NCI-H345 (cell line): ENCODE measurements at places on chromosomes 7 and 10.
A peak's percentile ranks its signal among the peaks of the same experiment; 100 is the strongest.

GRCh38 chr7:1626769-1627168 is 43.3 kb upstream of the ELFN1 start:
- DNase-seq, result no peak

- DNase-seq, result peak; percentile 65
These were observed 41.0 kb downstream of the ZEB1 start for GRCh38 chr10:31359979-31360378.

DNA sequence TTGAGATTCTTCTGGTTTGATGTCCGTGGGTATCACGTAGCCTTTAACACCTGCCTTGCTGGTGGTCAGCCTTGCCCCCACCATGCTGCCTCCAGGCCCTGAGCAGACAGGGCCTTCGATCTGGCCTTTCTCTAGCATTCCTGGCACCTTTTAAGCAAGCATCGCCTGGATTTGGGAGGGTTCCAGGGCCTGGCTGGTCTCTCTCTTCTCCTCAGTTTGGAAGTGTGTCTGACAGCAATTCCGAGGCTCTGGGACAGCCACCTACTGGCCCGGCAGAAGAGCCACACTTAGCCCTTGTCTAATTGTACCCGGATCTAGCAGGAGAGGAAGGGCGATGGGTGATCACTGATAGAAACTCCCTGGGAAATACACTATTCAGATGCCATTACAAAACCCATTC is 441.3 kb upstream of the MKI67 start:
- DNase-seq, result no peak

DNA sequence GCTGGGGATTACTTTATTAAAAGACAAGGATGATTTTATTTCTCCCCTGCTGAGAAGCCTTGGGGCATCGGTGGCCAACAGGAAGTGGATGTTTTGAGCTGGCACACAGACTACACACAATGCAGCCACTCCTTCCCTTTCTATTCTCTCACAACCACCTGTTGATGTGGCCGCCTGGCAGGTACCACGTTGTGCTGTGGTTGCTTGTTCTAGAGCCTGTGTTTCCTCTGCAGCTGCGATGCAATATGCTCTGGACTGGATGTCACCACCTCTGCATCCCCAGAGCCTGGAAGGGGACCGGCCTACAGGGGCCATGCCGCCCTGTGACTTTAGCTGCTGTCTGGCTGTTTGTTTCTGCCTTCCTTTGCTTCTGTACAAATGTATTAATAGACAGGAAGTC is 195.7 kb upstream of the CELF2 start:
- peak; percentile 14 for DNase-seq

- DNase-seq, result no peak
These were observed 17.2 kb upstream of the MXI1 start for GRCh38 chr10:110190170-110190569.

DNA sequence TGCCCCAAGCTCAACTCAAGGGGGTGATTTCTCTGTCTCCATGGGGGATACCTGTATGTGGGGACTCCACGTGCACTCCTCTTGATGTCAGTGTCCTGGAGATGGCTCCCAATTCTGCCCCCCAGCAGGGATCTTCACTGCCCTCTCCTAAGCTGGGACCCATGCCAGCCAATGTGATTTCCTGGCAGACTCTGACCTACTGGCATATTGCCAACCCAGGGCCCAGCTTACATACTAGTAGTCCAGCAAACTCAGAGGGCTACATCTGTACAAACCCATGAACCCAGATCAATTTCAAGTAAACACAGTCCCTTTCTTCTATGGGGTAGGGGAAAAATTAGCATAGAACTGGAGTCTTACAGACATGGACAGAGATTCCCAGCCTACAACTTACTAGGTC is 26.2 kb upstream of the BMPR1A start:
- peak; percentile 34 for DNase-seq

DNA sequence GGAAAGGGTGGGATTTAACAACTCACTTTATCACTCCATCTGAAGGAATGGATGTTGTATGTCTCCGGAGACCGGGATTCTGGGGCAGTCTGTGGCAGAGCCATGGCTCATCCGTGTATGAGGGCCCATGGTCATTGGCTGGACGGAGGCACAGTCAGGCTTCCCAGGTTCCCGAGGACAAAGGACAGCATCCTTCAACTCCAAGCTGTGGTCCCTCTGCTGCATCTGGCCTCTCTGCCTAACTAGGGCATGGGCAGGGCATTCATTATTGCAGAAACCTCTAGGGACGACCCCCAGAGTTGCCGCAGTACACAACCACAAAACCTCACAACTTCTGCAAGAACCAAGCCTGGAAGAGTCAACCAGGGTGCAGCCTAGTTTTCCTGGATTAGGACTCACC is 525.2 kb downstream of the GLRX3 start:
- DNase-seq, result no peak

DNA sequence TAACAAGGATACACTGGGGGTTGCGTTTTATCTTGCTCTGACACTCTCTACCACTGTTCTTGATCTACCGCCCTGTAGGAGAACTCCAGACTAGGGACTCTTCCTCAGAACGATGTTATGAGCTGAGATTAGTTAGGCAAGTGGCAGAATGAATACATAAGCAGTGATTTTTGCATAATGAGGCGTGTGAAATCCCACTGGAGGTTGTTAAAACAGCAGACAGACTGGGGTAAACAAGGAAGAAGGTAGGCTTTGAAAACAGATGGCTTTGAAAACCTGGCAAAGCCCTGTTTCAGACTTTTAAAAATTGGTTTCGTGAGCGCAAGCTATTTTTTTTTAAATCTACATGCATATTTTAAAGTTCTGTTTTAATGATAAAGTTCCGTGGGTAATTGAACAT is 785.2 kb downstream of the TYW1 start:
- no peak for DNase-seq

DNA sequence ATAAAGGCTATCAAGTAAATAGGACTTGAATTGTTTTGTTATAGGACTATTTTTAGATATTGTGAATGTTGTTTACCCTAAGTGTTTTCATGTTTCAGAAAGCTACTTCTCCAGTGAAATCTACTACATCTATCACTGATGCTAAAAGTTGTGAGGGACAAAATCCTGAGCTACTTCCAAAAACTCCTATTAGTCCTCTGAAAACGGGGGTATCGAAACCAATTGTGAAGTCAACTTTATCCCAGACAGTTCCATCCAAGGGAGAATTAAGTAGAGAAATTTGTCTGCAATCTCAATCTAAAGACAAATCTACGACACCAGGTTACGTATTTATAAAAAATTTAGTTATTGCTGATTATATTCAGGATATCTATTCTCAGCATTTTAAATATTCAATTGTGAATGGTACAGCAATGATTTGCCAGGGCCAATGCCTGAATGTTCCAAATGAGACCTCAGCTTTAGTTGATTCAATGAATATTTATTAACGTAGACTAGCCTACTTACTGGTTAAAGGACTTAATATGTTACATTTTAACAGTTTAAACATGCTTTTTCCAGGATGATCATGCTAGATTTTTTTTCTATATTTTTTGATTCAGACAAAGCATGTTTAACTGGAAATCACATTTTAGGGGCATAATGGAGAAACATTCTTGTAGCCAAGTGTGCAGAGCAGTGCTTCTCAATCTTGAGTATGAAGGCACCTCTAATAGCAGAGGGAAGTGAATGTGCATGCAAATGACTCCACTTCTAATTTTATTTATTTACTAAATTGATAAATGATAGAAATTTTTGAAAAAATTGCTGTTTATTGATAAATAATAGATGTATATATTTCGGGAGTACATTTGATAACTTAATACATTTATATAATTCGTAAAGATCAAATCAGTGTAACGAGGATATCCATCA is 18.2 kb downstream of the ANLN start:
- DNase-seq, result no peak

- no peak for DNase-seq
These were observed 35.4 kb downstream of the CPED1 start for GRCh38 chr7:121023683-121024511.

- DNase-seq, result no peak
These were observed 2.5 kb downstream of the GRK5 start for GRCh38 chr10:119209736-119210355.

DNA sequence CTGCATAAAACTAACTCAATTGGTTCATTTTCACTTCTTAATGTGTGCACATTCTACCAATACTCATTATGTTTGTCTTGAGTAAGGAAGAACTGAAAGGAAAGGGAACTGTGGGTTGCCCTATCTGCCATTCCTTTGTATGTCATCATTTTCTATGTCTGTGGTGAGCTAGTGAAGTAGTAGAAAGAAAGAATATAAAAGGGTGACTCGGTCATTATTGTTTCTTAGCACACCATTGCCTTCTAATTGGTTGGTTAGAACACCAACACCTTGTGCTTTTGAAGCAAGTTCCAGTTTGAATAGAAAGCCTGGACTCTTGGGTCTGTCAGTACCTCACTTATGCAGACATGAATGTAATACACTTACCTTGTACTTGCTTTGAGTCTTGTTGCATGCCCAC is 64.3 kb upstream of the MDFIC start:
- DNase-seq, result no peak

DNA sequence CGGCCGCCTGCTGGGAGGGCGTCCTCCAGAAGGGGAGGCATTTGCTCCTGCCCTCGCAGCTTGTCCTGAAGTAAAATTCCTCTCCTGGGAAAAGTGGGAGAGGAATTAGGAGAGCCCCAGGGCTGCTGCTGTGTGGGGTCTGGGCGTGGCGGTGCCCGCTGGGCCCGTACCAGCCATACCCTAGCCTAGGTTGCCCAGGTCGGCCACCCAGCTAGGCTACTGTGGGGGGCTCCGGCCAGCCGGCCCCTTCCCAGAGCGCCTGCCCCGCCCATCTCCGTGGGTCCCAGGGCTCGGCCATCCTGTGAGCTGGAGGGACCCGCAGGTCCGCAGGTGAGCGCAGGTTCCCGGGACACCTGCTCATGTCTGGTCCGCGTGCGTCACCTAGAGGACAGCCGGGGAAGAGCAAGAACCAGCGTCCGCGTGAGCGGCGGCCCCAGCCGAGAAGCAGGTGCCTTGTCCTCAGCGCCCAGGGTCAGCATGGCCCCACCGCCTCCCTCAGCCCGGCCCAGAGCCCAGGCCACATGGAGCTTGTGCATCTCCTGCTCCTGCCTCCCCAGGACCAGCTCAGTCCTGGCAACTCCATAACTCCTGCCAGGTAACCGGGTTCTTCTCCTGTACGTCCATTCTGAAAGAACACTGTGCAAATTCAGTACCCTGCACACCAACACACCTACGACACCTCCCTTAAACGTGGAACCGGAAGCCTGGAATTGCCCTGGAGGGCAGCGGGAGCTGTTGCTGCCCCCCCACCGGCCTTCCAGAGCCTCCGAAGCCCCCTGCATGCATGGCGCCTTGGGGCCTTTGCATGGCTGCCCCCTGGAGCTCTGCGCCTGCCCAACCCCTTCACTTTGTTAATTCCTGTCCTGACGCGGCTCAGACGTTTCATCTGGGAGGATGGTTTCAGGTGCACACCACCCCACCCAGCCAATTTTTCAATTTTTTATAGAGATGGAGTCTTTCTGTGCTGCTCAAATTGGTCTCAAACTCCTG is 22.8 kb upstream of the FOXL3 start:
- DNase-seq, result peak; percentile 45

GRCh38 chr10:119782981-119783664 is 57.3 kb downstream of the INPP5F start:
- DNase-seq, result no peak

GRCh38 chr7:96679886-96680285 is 29.8 kb downstream of the SEM1 start:
- no peak for DNase-seq

- no peak for DNase-seq
These were observed 94.0 kb downstream of the DIP2C start for GRCh38 chr10:595473-595872.

- no peak for DNase-seq
These were observed 20.2 kb downstream of the SLC16A12 start for GRCh38 chr10:89515031-89515841.

GRCh38 chr10:29563420-29564035 is 71.2 kb downstream of the SVIL start:
- no peak for DNase-seq

DNA sequence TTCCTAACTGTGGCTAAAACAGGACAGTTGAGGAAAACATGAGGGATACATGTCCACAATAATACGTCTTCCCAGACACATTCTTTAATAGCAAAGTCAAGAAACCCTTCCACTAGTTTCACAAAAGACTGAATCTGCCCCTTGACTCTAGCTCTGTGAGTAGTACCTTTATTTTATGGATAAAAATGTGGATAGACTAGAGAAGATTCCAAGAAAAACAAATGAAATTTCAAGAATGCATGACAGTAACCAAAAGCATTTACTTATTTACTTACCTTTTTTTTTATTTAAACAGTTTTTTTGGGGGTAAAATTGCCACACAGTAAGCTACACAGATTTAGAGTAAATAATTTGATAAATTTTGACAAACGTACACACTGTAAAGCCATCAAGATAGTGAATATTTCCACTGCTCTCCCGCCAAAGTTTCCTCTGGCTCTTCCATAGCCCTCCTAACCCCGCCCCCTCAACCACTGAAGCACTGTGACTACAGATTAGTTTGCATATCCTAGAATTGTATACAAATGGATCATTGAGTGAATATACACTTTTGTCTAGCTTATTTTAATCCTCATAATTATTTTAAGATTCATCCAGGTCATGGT is 420.4 kb upstream of the ZMIZ1 start:
- no peak for DNase-seq

GRCh38 chr10:873020-873419 is 58.5 kb downstream of the LARP4B start:
- no peak for DNase-seq

DNA sequence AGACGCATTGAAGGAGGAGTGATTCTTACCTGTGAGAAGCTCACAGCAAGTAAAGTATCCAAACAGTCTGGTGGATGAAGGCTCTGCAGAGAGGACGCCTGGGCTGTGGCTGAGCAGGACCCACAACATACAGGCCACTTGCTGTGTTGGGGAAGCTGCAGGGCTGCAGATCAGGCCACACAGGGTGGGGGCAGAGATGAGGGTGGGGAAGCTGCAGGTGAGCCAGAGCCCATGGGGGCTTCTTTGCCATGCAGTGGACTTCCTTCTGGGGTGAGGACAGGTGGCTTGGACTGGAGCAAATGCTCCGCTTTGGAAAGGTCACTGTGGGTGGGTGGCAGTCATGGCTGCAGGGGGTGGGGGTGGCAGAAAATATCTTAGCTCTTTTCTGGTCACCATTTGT is 214.8 kb downstream of the GLRX3 start:
- DNase-seq, result no peak

- no peak for DNase-seq
These were observed 612.6 kb downstream of the AUTS2 start for GRCh38 chr7:70210936-70211310.

GRCh38 chr7:130432886-130433285 is 7.9 kb downstream of the CEP41 start:
- DNase-seq, result no peak

DNA sequence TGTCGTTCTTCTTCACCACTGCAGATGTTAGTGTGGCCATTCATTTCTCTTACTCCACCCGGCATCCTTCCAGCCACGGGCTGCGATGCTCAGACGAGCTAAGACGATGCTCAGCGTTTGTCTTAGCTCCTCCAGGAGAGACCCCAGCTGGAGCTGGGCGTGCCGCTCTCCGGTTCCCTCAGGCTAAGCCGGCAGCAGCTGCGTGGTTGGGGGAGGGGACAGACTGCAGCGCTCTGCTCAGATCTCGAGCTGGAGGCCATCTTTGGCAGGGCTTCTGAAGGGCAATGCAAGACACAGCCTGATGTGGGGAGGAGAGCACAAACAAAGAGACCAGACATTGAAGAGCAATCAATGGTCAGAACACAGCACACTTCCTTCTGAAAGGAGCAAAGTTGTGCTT is 4.8 kb downstream of the INA start:
- DNase-seq, result peak; percentile 81

- DNase-seq, result no peak
These were observed 32.0 kb downstream of the GNA12 start for GRCh38 chr7:2812114-2812487.
